ENCODE measurements at places on chromosomes 4 and X. TPM values are rescaled to one million over a fixed set of nuclear protein-coding genes. Genes with fewer than 3 reads are reported as not detected.

The TRIM2 gene
- 28.9 TPM for total RNA-seq

The PRSS12 gene
- 203 TPM for total RNA-seq

The RPL34 gene
- 672 TPM for total RNA-seq

The RBM46 gene
- 3.9 TPM for total RNA-seq

The ARL9 gene
- 1.7 TPM for total RNA-seq

The PNPLA4 gene
- 6.0 TPM for total RNA-seq

The GK gene
- total RNA-seq, result 2.2 TPM

The ETDB gene
- not detected for total RNA-seq

The XG gene
- total RNA-seq, result 4.8 TPM

The AREG gene
- total RNA-seq, result 10.1 TPM

The NPY1R gene
- total RNA-seq, result 0.72 TPM

The PAPSS1 gene
- 54.9 TPM for total RNA-seq

DNA sequence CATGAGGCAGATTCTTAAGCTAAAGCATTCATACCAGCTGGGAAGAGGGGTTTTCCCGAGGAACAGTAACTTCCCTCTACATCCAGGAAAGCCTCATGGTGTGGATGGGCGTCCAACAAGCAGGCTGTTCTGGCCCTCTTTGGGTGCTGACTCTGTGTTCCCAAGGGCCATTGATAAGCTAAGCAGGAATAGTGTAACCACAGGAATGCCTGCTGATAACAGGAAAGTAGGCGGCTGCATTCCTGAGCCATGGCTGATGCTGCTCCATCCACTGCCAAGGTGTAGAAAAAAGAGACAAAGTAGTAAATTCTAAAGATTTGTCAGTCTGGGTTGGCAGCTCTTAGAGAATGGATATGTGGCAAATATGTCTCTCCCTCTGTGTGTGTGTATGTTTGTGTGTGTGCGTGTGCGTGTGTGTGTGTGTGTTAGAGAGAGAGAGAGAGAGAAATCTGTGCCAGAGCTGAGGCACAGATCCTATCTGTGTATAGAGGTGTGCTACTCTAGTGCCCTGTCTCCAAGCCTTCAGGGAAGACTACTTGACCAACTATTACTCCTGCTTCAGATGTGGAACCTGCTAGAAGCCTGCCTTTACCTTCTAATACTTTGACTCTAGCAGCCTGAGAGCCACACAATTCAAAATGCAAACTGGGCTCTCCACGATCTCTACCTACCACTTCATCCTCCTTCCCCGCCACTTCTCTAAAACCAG lies 353.1 kb upstream of the NR3C2 start:
- DNase-seq, result peak; percentile 46

GRCh38 chrX:154371789-154372300 lies 2.6 kb downstream of the FLNA start:
- no peak for DNase-seq

DNA sequence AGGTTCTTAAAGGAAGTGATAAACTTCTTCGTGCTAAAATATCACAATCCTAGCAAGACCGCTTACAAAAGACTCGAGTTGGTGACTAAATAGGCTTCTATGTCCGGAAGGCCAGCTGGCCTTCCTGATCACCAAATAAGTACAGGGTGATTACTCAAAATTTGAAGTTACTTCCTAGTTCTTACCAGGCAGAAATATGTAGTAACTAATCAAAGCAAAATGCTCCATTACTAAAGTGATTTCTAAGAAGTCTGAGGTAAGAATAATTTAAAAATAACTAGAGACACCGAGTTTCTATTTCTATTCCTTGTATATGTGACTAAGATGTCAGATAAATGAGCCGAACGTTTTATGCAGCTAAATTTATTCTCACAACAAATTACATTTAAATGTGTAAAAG lies 62.2 kb downstream of the NSUN7 start:
- no peak for DNase-seq

- DNase-seq, result no peak
Measured at GRCh38 chrX:71927040-71927439, 16.4 kb downstream of the NHSL2 start.

GRCh38 chrX:132584936-132585335 lies 96.1 kb upstream of the MBNL3 start:
- no peak for DNase-seq

DNA sequence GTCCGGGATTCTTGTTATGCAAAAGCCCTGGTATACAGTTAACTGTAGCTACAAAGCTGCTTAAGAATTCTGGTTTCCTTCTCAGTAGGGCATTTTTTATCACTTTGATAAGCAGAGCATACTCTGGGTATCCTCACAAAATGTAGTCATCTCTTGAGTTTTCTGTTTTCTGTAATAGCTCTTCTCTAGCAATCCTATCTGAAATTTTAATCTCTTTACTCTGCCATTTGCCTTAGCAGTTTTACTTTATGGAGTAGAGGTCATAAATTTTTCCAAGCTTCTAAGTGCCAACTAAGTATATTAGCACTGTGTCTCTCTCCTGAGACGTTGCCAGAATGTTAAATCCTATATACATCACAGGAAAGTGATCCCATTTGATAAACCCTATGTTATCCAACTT lies 28.0 kb upstream of the BANK1 start:
- peak; percentile 93 for DNase-seq

- DNase-seq, result no peak
Measured at GRCh38 chr4:106690487-106690886, 321.9 kb upstream of the GIMD1 start.

DNA sequence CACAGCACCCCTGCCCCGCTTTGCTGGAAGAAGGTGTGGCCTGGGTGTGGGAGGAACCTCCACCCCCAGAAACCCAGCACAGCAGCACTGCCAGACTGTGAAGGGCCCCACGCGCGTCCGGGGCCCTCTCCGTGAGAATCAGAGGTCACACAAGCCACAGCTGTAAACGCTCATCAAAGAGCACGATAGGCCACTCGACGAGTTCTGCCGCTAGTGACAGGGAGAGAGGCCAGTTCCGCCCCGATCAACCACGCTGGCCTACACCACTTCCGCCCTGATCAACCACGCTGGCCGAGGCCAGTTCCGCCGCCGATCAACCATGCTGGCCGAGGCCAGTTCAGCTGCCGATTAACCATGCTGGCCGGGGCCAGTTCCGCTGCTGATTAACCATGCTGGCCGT lies 25.9 kb upstream of the ADRA2C start:
- no peak for DNase-seq

GRCh38 chr4:150501983-150502382 lies 80.0 kb upstream of the MAB21L2 start:
- peak; percentile 20 for DNase-seq

DNA sequence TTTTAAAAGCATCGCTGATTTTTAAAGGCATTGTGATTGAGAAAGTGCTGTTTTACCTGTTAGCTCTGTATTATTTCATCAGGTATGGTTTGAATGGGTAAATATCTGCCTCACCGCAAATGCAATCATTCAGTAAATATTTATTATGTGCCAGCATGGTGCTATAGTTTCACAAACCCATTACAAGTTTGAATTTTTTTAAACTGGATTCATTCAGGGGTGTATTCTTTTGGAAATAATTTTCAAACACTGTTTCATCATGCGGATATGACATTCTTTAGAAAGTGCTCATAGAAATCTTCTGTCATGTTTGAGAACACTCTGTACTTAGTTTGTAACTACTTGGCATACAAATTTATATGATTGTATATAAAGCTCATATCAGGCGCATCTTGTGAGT lies 37.2 kb downstream of the LIMCH1 start:
- DNase-seq, result peak; percentile 11

GRCh38 chr4:54318904-54319303 lies 89.8 kb downstream of the PDGFRA start:
- DNase-seq, result peak; percentile 56

GRCh38 chrX:140967036-140967435 lies 35.4 kb upstream of the SPANXB1 start:
- DNase-seq, result no peak

- peak; percentile 50 for DNase-seq
Measured at GRCh38 chr4:41319553-41319952, 62.8 kb downstream of the UCHL1 start.

DNA sequence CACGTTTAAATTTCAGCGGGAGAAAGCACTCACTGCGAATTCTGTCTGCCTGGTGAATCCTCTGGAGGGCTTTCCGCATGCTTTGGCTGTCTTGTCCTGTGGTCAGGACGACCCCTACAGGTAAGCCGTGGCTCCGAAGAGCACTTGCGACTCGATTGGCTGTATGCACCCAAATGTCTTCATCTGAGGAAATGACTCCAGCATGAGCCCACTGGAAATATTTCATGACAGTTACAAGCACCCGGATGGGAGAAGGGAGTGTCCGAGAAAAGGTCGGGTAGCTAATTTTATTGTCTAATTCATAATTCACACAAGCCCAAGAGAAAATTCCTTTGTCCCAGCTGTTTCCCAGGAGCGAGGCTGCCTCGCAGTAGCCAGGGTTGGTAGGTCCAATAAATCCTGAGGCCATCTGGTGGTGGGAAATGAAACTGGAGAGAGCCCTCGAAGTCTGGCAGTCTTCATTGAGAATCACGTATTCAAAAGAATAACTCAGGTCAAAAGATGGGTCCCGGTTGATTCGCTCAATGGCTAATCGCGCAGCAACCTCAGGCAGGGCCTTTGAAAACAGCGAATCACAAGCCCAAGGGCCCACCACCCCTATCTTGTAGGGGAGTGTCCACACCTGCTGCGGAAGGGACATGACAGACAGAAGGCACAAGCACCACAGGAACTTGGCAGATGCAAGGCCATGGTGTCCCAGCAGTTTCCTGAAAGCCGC lies 6.6 kb downstream of the GUCY2F start:
- DNase-seq, result peak; percentile 35

DNA sequence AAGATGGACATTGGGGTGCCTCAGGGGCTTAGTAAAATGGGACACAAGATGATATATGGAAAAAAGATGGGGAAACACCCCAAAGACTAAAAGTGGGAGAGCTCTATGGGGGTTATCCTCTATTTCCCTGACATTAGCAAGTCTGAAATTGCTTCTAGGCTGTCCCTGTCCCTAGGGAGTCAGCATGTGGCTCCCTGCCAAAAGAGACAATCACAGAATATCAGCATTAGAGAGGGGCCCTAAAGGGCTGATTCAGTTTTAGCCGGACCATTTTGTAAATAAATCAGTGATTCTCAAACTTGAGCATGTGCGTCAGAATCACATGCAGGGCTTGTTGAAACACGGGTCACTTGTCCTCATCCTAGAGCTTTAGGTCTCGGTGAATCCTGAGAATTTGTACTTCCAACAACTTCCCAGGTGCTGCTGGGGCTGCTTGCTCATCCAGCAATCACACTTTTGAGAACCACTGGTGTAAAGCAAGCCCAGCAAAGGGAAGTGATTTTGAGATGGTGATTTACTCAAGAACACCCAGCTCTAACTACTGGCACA lies 165.3 kb upstream of the DGKK start:
- no peak for DNase-seq

DNA sequence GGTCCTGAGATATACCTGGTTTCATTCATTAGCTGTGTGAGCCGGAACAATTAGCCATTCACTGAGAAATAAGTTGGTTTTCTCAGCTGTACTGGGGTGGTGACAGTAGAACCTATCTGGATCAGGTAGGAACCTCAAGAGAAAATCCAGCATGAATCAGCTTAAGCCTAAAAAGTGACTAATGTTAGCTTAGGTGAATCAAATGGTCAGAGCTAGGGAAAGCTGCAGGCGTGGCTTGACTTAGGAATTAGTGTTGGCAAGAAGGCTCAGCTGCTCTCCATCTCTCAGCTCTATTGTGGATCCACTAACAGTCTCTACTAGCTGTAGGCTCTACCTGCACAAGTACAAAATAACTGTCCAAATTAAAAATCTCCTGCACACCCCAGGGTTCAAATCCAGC lies 1025.5 kb downstream of the RAB28 start:
- DNase-seq, result no peak

GRCh38 chrX:123223409-123223808 lies 39.3 kb downstream of the GRIA3 start:
- no peak for DNase-seq

GRCh38 chr4:92305148-92305877 lies 1.5 kb downstream of the GRID2 start:
- DNase-seq, result peak; percentile 57

DNA sequence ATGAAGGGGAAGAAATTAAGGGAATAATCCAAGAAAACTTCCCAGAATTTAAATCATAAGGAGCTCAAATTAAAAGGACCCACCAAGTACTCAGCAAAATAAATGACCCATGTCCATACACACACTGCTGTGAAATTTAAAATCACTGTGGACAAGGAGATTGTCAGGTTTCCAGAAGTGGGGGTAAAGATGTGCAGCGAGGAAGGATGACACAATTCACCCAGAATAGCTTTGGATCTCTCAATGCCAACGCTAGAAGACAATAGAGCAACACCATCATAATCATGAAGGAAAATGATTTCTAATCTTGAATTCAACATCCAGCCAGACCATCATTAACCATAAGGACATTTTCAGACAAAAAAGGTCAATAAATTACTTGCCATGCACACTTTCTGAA lies 65.7 kb downstream of the CASK start:
- no peak for DNase-seq

DNA sequence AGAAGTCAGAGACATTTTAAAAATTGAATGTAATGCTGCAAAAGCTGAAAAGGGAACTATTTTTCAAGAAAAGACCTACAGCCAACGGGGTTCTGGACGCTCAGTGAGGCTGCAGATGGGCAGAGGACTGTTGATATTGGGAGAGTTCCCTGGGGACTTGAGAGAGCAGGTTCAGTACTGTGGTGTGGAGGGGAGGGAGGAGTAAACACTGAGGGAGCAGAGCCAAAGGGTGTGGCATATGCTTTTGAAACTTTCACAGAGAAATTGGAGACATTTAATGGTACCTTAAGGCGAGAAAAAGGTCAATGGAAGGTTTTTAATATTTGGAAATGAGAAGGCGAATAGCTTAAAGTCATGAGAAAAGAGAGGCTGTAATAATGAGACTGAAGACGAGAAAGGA lies 62.2 kb upstream of the GPM6A start:
- DNase-seq, result no peak

DNA sequence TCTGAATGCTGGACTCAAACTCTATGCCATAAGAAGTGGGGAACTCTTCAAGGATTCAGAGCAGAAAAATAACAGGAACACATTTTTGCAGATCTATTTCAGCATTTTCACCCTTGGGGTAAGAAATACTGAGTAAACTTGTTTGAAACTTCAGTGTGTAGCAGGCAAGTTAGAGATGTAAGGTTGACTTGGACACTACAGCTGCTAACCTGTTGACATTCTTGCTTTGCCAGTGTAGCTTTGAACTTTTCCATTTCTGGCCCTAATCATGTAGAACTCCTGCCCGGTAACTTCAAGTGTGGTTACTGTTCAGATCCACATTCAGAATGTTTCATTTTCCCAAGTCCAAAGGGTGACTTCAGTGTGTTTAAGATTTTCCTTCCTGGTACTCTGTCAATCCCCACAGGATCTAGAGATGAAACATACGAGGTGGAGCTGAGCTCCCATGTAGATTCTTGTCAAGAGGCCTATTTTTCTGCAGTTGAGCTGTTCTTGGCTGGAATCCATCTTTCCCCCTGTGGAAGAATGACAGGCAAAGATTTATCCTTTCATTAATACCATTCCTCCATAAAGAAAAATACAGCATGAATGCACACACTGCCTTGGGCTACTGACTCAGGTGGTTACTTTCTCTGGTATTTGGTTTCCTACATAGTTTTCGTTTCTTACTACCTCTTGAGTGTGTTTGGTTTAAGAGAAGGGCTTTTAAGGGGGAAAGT lies 34.1 kb downstream of the FHDC1 start:
- DNase-seq, result peak; percentile 83

- no peak for DNase-seq
Measured at GRCh38 chrX:118423558-118423957, 72.1 kb upstream of the DOCK11 start.

GRCh38 chr4:139986106-139986505 lies 167.9 kb downstream of the MAML3 start:
- no peak for DNase-seq
